ENCODE measurements at places on chromosomes 16 and 17. TPM values are rescaled to one million over a fixed set of nuclear protein-coding genes. Genes with fewer than 3 reads are reported as not detected.

The CDH11 gene
- polyA plus RNA-seq, result not detected

The FNDC8 gene
- polyA plus RNA-seq, result not detected

The CCL5 gene
- 0.29 TPM for polyA plus RNA-seq

The GPR142 gene
- polyA plus RNA-seq, result not detected

The GPR179 gene
- 0.03 TPM for polyA plus RNA-seq

The GCGR gene
- polyA plus RNA-seq, result 0.27 TPM

The HBQ1 gene
- polyA plus RNA-seq, result 4.9 TPM

The OTOP3 gene
- not detected for polyA plus RNA-seq

The MYL11 gene
- not detected for polyA plus RNA-seq

The CALB2 gene
- polyA plus RNA-seq, result 0.37 TPM
